ENCODE measurements at places on chromosomes 4 and X.
A peak's percentile ranks its signal among the peaks of the same experiment; 100 is the strongest.

GRCh38 chr4:72817012-72817411 is 248.0 kb upstream of the ADAMTS3 start:
- DNase-seq = peak; percentile 68

DNA sequence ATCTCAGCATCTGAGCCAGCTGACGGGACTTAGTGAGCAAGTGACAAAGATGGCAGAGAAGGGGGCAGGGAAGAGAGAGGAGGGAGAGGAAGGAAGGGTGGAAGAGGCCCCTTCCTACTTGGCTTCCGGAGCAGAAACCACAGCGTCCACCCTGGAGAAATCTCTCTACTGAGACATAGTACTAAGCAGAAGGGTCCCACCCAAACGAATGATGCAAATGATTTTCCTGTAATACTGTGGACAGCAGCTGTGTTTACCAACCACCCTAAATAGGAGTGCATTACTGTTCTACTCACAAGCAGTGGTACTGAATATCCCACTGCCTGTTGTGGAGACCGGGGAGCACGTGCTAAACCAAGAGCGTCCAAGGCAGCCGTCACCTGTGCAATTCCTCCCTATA is 29.4 kb downstream of the DTHD1 start:
- no peak for DNase-seq

DNA sequence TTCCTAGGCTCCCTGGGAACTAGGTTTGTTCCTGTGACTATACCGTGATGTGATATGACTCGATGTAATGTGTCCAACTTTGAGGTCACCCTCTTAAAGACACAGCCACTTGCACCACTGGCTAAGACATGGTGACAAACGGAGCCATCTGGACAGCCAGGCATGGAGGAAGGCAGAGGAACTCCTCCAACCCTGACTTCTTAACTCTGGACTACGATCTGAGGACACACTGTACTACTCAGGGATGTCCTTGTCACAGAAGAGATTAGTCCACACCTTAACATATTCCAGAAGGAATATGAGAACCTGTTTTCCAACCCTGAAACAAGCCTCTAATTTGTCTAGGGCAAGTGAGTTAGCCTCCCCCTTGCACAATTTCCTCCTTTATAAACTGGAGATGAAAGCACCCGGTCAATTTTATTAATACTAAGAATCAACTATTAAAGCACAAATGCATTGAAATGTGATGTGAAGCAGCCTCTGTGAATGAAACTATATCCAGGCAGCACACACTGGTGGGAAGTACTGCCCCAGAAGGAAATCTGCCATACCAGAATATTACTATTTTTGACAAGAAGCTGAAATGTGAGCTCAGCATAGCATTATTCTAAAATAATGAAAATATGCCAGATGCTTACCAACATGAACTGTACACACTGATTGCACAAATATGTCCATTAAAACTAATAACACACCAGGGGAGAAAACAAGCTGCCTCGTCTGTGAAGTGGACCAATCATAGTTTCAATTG is 47.3 kb downstream of the TSPAN5 start:
- no peak for DNase-seq

GRCh38 chrX:68897118-68897945 is 68.5 kb downstream of the EFNB1 start:
- no peak for DNase-seq

DNA sequence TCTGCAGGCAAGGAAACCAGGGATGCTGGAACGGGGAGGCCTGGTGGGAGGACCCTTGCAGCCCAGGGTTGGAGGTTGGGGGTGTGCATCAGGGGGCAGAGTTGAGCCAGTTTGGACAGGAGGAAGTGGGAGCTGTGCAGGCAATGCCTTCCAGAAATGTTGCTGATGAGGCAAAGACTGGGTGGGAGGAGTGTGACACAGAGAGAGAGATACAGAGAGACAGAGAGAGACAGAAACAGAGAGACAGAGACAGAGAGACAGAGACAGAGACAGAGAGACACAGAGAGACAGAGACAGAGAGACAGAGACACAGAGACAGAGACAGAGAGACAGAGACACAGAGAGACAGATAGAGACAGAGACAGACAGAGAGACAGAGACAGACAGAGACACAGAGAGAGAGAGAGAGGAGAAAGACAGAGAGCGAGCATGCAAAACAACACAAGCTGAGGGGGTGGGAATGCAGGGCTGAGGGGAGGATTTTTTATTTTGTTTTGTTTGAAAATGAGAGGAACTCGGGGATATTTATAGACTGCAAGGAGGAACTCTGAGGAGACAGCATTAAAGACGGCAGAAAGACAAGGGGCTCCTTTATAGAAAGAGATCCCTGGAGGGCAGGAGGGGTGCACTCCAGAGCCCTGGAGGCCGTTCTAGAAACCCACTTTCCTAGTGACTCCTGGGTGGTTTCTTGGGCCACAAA is 1.9 kb upstream of the HAUS3 start:
- DNase-seq = peak; percentile 49
